B cell (primary cell): ENCODE measurements at places on chromosomes 11 and 22. TPM values are rescaled to one million over a fixed set of nuclear protein-coding genes. Genes with fewer than 3 reads are reported as not detected.

The SCUBE1 gene
- 0.14 TPM in 1 of 2 replicates, not detected in the other for polyA plus RNA-seq

The GRK3 gene
- 17.6 and 22.6 TPM in 2 replicates for polyA plus RNA-seq

The CELSR1 gene
- 23.4 and 30.2 TPM in 2 replicates for polyA plus RNA-seq

The UBQLNL gene
- 1.8 and 1.9 TPM in 2 replicates for polyA plus RNA-seq

The FAM180B gene
- polyA plus RNA-seq, result 0.06 TPM in 1 of 2 replicates, not detected in the other

The HSPB2 gene
- not detected in 2 replicates for polyA plus RNA-seq

The KRTAP5-8 gene
- 0.10 and 0.26 TPM in 2 replicates for polyA plus RNA-seq

The NPTXR gene
- 0.16 and 0.17 TPM in 2 replicates for polyA plus RNA-seq

The CREB3L1 gene
- 0.09 TPM in 1 of 2 replicates, not detected in the other for polyA plus RNA-seq

The THOC5 gene
- 25.7 and 26.5 TPM in 2 replicates for polyA plus RNA-seq

The AIFM3 gene
- 6.0 and 7.5 TPM in 2 replicates for polyA plus RNA-seq

The TRIM66 gene
- 8.6 and 11.1 TPM in 2 replicates for polyA plus RNA-seq

The MCAM gene
- polyA plus RNA-seq, result 1.1 and 1.4 TPM in 2 replicates

The PKDREJ gene
- not detected in 2 replicates for polyA plus RNA-seq

The ADORA2A gene
- polyA plus RNA-seq, result 30.5 and 32.4 TPM in 2 replicates

The SMPD1 gene
- 30.7 and 32.0 TPM in 2 replicates for polyA plus RNA-seq

The RTN4RL2 gene
- polyA plus RNA-seq, result 0.10 and 0.13 TPM in 2 replicates

The MMP10 gene
- not detected in 2 replicates for polyA plus RNA-seq

The DEFB131B gene
- not detected in 2 replicates for polyA plus RNA-seq

The CERK gene
- 23.2 and 30.1 TPM in 2 replicates for polyA plus RNA-seq

The IL17REL gene
- 0.09 and 0.12 TPM in 2 replicates for polyA plus RNA-seq

The TENM4 gene
- polyA plus RNA-seq, result 0.09 and 0.76 TPM in 2 replicates

The P2RY2 gene
- polyA plus RNA-seq, result 0.12 and 0.13 TPM in 2 replicates

The MRGPRX4 gene
- 0.12 TPM in 1 of 2 replicates, not detected in the other for polyA plus RNA-seq

The CLDN5 gene
- polyA plus RNA-seq, result 0.12 TPM in 1 of 2 replicates, not detected in the other

The KLHL35 gene
- polyA plus RNA-seq, result 0.45 and 0.55 TPM in 2 replicates

The LMO1 gene
- 0.22 TPM in 1 of 2 replicates, not detected in the other for polyA plus RNA-seq

The TSGA10IP gene
- not detected in 2 replicates for polyA plus RNA-seq

The OR5B21 gene
- polyA plus RNA-seq, result 0.10 TPM in 1 of 2 replicates, not detected in the other

The ELMOD1 gene
- not detected in 2 replicates for polyA plus RNA-seq

The CHEK1 gene
- 0.81 and 3.3 TPM in 2 replicates for polyA plus RNA-seq

The BTBD18 gene
- 0.04 TPM in 1 of 2 replicates, not detected in the other for polyA plus RNA-seq

The CECR2 gene
- polyA plus RNA-seq, result 0.13 and 0.29 TPM in 2 replicates

The CLMP gene
- 0.01 TPM in 1 of 2 replicates, not detected in the other for polyA plus RNA-seq

The GPR83 gene
- 0.19 and 0.28 TPM in 2 replicates for polyA plus RNA-seq
